ENCODE measurements at places on chromosomes 7 and 10.

GRCh38 chr10:29998142-29998808 lies 61.1 kb downstream of the JCAD start:
- DNase-seq, result peak; percentile 92

GRCh38 chr7:17619196-17619818 lies 320.9 kb downstream of the AHR start:
- no peak for DNase-seq

DNA sequence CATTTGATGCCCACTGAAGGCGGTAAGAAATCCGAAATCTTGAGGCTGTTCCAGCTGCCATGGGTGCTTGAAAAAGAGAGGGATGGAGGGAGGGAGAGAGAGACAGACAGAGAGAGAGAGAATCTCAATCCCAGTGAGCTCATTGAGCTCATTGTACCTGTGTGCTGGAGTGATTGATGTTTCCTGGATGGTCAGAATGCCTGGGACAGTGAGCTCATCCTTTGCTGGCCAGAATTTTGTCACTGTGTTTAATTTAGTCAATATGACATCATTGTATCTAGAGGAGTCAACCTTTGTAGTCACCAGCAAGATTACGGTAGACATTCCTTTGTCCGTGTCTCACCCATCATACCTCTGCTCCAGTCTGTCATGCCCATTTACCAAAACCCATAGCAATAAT lies 625.4 kb upstream of the POM121L12 start:
- DNase-seq, result no peak

DNA sequence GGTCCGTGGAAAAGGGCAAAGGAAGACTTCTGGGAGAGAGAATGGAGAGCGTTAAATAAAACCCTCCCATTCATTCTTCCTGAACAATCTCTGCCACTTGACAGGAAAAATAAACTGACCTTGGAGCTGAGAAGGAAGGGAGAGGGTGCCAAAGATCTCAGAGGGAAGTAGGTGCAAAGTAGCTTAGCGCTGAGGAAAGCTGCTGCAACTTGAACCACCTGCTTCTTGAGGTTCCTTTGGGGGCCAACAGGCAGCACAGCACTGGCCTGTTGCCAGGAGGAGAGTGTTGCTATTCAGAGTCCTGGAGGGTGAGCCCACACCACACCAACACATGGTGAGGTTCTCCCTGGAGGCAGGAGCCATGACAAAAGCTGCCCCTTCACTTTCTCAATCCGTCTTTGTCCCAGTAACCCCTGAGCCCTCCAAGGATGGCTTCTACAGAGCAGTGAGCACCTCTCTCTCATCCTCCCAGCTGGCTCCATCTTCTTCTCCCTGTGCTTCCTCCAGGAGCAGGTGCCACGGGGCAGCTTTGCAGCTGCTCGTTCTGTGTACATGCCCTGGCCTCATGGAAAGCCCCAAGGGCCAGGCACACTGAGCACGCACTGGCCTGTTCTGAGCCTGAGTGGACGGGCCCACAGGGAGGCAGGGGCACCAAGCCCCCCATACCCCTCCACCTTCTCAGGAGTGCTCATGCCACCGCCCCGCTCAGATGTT lies 101.3 kb downstream of the STRA8 start:
- no peak for DNase-seq

- DNase-seq, result no peak
Observed at GRCh38 chr10:72316748-72317435, 37.8 kb downstream of the DNAJB12 start.
